ENCODE measurements at places on chromosomes 5 and 9.
A peak's percentile ranks its signal among the peaks of the same experiment; 100 is the strongest.

DNA sequence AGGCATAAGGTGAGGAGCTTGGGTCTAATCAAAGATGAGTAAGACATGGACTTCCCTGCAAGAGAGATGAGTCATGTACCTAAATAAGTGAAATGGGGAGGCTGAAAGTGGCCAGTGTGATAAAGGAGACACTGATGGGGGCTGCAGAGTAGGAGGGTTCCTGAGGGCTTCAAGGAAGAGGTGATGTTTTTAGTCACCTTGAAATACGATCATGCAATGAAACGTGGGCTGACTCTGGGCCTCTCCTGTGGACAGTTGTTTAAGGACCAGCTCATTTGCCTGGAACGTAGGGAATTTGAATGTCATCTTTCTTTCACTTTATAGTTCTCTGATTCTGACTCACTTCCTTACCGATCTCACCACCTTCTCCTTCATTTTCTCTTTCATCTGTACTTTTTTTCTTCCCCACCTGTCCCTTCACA lies 49.6 kb upstream of the CPLX2 start:
- DNase-seq = no peak

GRCh38 chr5:89437450-89438435 lies 554.8 kb upstream of the MEF2C start:
- no peak for DNase-seq

DNA sequence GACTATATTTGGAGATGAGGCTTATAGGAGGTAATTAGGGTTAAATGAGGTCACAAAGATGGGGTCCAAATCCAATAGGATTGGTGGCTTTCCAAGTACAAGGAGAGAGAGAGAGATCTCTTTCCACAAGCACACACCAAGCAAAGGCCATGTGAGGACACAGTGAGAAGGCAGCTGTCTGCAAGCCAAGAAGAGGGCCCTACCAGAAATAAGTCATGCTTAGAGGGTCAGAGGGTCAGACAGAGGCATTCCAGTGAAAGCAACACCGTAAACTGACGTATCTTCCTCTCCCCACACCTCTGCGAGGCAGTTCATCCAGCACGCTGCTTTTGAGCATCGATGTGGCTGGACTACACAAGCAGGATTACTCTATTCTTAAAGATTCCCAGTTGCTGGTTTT lies 87.9 kb downstream of the SLC1A3 start:
- DNase-seq = no peak

GRCh38 chr5:38259809-38260160 lies 1.4 kb downstream of the EGFLAM start:
- DNase-seq = no peak

GRCh38 chr9:134698587-134699342 lies 57.2 kb downstream of the COL5A1 start:
- DNase-seq = peak; percentile 40

DNA sequence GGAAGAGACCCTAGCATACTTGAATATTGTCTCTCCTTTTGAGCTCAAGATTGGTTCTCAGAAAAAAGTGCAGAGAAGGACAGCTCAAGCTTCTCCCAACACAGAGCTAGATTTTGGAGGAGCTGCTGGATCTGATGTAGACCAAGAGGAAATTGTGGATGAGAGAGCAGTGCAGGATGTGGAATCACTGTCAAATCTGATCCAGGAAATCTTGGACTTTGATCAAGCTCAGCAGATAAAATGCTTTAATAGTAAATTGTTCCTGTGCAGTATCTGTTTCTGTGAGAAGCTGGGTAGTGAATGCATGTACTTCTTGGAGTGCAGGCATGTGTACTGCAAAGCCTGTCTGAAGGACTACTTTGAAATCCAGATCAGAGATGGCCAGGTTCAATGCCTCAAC lies 9.5 kb downstream of the RNF14 start:
- DNase-seq = no peak

DNA sequence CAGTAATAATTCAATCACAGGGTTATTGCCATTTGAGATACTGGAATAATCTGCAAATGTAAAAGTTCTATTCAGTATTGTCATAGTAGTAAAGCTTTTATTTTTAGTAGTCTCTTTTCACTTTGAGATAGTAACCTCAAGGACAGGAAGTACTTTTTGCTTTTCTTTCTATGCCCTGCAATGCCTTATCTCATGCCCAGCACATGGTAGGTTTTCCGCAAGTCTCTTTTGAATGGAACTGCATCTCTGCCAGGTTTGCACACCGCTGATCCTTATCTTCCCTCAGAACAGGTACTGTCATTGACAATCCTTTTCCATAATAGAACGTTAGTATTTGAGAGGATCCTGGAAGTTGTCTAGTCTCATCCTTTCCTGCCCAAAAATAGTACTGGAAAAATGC lies 91.8 kb upstream of the IFNK start:
- no peak for DNase-seq

- DNase-seq = no peak
Observed at GRCh38 chr5:153490118-153491037, at the start of gene GRIA1. GRIA1 (plus strand) TSS chr5:153490670.

DNA sequence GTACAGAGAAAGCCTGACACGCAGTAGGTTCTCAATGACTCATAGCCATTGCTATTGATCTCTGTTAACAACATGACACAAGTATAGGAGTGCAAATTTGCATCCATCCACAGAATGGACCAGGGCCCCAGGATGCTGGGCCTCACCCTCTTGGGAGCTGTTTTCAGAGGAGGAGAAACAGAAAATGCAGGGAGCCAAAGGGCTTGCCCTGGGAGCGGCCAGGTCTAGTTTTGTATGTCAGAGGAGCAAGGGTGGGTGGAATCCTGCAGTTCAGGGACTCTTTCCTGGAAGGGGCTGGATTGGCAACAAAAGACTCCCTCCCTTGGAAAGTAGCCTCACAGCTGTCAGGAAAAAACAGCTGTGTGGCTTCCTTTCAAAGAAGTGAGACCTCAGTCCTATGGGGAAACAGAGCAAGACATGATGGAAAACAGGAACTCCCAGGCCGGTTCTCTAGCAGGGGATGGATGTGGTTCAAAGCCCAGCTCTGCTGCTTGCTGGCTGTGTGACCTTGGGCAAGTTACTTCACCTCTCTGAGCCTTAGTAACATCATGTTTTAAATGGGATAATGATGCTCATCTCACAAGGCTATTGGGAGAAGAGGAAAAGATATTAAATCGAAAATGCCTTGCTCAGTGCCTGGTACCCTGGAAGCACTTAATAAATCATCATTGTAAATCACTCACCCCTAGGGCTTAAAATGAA lies 50.5 kb upstream of the SH3PXD2B start:
- DNase-seq = no peak

GRCh38 chr5:172956936-172957335 lies 2.3 kb upstream of the RPL26L1 start:
- no peak for DNase-seq
